Activated CD8-positive, alpha-beta memory T cell treated with anti-CD3 and anti-CD28 coated beads, Interleukin-2, amount 50 U/mL, for 4 hours (primary cell): ENCODE measurements at places on chromosomes 12 and 14.

DNA sequence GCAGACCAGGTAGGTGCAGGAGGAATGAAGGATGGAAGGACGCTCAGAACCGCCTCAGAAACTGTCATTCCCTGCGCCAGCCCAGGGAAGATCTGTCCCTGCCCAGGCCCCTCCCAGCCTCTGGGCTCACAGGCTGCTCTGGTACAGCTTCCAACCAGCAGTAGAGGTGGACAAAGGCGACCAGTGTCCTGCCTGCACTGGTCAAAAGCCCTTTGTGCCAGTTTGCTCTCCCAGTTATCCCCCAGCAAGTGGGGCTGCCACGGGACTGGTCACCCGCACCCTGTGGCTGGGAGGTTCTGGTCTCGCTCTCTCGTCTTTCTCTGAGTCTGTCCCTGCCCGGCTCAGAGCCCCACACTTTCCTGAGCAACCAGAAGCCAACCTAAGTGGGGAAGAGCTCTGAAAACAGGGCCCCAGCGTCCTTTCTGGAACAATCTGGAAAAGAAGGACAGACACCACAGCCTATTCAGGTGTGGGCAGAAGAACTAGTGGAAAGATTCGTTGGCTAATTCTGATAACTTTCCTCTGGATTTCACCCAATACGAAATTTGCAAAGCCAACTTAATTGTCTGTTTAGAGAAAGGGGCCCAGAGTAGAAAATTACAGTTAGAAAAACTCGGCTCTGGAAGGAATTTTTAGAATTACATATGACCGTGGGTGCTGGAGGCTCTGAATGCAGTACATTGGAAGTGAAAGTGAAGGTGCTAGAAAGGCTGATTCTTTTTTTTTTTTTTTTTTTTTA is 21.7 kb downstream of the SNRNP35 start:
- DNase-seq: no peak

- DNase-seq: no peak
Observed at GRCh38 chr12:49811136-49811535, 17.1 kb downstream of the NCKAP5L start.

DNA sequence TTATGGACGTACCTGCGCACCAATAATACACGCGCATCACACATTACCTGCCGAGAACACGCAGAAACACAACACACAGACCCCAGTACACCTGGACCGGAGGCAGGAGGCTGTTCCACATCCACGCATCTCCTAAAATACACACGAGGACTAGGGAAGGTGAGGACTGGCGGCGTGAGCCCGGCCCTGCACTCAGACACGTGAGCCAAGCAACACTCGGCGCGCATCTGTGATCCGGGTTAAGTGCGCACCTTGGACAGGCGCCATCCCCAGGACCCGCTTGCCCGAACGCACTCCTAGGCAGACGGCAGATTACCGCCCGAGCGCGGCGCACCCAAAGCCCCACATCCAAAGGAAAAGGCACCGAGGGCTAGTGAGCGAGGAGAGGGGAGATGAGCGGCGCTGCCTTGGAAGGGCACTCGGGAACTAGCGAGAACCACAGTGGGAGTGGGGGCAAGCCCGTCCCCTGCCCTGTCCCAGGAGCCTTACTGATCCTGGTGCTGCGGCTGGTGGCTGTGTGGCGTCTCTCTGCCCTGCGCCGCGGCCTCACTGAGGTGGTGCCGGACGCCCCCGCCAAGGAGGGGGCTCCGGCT is 417 bp downstream of the GLS2 start:
- DNase-seq: peak; percentile 32

DNA sequence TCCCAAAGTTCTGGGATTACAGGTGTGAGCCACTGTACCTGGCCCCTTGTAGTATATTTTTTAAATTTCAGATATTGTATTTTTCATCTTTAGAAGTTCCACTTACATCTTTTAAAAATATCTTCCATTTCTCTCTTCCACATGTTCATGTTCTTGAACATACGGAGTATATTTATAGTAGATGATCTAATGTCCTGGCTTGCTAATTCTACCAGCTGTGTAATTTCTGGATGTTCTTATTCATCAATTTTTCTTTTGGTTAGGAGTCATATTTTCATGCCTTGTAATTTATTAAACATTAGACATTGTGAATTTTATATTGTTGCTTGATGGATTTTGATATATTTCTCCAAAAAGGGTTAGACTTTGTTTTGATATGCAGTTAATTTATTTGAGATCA is 30.8 kb downstream of the NTN4 start:
- DNase-seq: no peak

DNA sequence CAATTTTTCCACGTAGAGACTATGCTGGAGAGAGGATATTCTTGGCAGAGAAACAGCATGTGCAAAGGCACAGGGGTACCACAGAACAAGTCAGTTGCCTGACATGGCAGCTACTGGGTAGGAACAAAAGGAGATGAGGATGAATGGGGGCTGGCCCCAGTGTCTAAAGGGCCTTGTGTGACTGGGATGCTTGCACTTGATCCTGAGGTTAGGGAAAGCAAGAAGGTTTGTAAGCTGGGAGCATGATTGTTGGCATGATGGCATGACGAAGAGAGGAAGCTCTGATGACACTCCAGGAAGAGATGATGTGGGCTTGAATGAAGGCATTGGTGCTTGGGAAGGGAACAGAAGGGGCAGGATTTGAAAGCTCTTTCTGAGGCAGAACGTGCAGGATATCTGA is 139.1 kb downstream of the ZFP36L1 start:
- DNase-seq: no peak

GRCh38 chr12:84502180-84502860 is 410.3 kb downstream of the SLC6A15 start:
- no peak for DNase-seq
